Stimulated activated CD8-positive, alpha-beta memory T cell treated with anti-CD3 and anti-CD28 coated beads, Interleukin-15, amount 100 ng/mL, for 48 hours (primary cell): ENCODE measurements at places on chromosomes 5 and 9.

GRCh38 chr5:137837491-137838394, 29.9 kb upstream of the MYOT start:
- no peak for DNase-seq

DNA sequence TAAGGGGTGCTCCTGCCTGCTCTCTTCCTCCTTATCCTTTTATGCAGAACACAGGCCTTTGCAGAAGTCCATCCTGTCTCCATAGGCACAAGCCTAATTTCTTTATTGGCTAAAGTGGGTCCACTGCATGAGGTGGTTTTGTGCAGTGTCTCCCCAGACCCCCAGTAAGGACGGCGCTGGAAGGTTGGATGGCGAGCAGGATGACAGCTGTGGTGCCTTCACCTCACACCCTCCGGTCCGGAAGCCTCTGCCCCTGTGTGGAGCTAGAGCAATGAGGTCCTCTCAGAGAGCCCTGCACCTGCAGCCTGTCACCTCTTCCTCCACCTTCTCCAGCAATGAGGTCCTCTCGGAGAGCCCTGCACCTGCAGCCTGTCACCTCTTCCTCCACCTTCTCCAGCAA, 393.7 kb upstream of the IRX1 start:
- no peak for DNase-seq

GRCh38 chr5:56440871-56441740, 208.0 kb upstream of the ANKRD55 start:
- DNase-seq = no peak

DNA sequence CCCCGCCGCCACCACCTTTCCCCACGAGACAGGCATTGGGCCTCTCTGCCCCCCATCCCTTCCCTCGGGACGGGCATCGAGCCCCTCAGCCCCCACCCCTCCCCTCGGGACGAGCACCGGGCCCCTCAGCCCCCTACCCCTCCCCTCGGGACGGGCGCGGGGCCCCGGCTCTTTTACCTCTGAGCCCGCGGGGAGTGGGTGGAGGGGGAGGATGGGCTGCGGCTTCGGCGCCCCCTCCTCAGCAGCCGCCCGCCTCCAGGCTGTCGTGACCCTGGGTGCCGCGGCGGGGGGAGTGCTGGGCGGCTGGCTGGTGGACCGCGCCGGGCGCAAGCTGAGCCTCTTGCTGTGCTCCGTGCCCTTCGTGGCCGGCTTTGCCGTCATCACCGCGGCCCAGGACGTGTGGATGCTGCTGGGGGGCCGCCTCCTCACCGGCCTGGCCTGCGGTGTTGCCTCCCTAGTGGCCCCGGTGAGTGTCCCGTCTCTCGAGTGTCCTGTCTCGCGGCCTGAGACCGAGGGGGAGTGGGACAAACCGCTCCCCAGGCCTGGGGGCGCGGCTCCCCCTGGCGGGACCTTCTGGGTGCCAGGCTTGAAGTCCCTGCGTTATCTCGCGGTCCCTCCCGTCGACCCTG, 791 bp downstream of the SLC2A8 start:
- DNase-seq = no peak

GRCh38 chr5:65065001-65065511, 296.3 kb downstream of the CWC27 start:
- DNase-seq = no peak

- no peak for DNase-seq
Measured at GRCh38 chr5:66520854-66521253, 75.3 kb upstream of the MAST4 start.

- peak; percentile 59 for DNase-seq
Measured at GRCh38 chr5:119267958-119268386, 87.8 kb upstream of the TNFAIP8 start.

DNA sequence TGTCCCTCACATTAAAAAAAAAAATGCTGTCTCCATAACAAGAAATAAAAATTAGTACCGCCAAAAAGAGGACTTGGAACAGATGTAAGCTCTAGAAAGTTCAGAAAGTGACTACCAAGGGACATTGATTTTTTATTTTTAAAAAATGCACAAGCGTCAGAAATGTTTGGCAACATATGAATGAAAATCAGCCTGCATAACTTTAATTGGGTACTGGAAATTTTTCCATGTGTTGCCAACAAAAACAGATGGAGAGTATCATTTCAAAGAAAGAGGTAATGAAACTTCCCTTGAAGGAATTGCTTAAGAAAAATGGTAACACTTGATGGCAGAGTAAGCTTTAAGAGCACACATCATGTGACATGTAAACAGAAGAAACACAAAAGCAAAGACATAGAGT, 47.2 kb downstream of the OR2K2 start:
- DNase-seq = no peak

GRCh38 chr9:129894120-129894823, 59.0 kb downstream of the USP20 start:
- no peak for DNase-seq

DNA sequence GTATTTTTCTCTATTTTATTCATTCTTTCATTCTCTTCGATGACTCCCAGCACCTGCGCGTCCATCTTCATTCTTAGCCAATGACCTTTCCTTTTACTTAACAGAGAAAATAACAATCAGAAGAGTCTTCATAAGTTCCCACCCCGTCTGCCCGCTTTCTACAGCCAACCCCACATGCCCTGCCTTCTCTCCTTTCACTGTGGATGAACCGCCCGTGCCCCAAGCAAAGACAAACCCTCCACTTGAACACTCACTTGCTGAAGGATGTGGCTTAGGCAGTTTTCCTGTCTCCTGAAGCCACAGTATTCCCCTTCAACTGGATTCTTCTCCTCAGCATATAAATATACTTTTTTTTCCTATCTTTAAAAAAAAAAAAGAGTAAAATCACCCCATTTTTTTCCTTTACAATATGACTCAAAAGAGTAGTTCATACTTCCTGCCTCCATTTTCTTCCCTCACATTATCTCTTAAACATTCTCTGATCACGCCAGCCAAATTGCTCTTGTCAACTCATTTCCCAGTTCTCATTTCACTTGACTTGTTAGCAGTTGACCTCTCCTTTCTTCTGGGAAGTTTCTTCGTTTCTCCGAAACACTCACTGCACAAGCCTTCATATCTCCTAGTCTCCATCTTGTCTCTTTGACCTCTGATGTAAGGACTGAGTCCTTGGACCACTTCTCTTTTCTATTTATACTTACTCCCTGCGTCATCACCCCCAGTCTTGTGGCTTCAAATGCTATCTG, 11.1 kb downstream of the NIPSNAP3B start:
- DNase-seq = no peak

DNA sequence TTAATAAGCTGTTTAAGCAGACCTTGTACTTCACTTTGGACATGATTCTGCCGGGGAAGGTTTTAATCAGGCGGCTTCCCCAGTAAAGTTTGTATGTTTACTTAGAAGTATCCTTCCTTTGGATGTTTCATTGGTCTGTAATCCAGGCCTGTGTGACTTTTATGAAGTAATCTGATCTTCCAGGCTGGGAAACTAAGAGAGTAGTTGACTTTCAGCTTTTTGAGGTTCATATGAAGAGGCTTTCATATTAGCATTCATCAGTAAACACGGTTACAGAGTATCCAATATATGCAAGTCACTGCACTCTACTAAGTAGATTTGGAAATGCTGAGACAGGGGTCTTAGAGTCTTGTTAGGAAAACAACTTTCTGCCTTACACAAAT, 1.1 kb downstream of the DNAJC21 start:
- no peak for DNase-seq
